ENCODE measurements at places on chromosomes 7 and 10. TPM values are rescaled to one million over a fixed set of nuclear protein-coding genes. Genes with fewer than 3 reads are reported as not detected.

Gene AOAH
- 0.92 TPM for total RNA-seq

Gene OR2A12
- not detected for total RNA-seq

Gene ELN
- not detected for total RNA-seq

Gene CDHR1
- total RNA-seq: 0.93 TPM

Gene AGMO
- total RNA-seq: 1.0 TPM

Gene PRPS1L1
- total RNA-seq: not detected

Gene NRP1
- 20.4 TPM for total RNA-seq

Gene CFAP58
- 0.34 TPM for total RNA-seq

Gene CALCR
- total RNA-seq: 0.10 TPM

Gene OIT3
- total RNA-seq: not detected

- peaks cover 15% of the 10 kb centered on the region for H3K27me3 ChIP-seq
- H3K36me3 ChIP-seq: no peaks in the 10 kb centered on the region
- peaks cover 10% of the 10 kb centered on the region for H3K4me1 ChIP-seq
- H3K4me3 ChIP-seq: no peak overlapping the region
These were observed 198.1 kb upstream of the GHITM start for GRCh38 chr10:83941189-83941588.

- peak overlapping the region; percentile 95 for H3K27ac ChIP-seq
- peaks cover under 1% of the 10 kb centered on the region for H3K27me3 ChIP-seq
- H3K4me3 ChIP-seq: peak overlapping the region; percentile 97
- no peak for DNase-seq
- H3K4me1 ChIP-seq: peaks cover 16% of the 10 kb centered on the region
- H3K36me3 ChIP-seq: peaks cover 9% of the 10 kb centered on the region
These were observed 1.8 kb downstream of the STARD3NL start for GRCh38 chr7:38179776-38180226.

GRCh38 chr10:12388671-12389070 is 39.3 kb downstream of the CAMK1D start:
- H3K4me3 ChIP-seq: no peak overlapping the region
- H3K27ac ChIP-seq: no peak overlapping the region
- no peak for DNase-seq
- no peaks in the 10 kb centered on the region for H3K27me3 ChIP-seq
- peaks cover 4% of the 10 kb centered on the region for H3K36me3 ChIP-seq

DNA sequence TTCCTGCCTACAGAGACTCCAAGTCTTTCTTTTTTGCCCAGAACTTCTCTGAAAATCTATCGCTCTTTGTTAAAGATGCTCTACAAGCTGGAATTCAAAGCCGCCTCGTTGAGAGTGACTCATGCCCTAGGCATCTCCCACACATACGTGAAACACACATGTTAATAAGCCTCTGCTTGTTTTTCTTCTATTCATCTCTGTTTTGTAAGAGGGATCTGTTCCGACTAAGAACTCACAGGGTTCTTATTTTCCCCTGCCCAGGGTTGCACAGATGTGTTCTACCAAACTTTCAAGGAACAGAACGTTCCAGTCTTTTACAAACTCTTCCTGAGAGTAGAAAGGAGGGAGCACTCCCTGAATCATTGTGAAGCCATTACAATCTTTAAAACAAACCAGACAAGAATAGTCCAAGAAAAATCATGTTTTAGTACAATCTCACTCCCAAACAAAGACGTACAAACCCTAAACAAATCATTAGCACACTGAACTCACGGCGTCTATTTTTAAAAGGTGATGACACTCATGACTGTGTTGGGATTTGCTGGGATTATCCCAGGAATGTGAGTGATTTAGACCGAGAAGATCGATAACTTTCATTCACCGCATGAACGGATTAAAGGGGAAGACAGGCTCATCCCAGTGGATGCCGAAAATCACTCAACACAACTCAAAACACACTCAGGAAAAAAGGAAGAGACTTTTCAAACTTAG is 55.3 kb upstream of the INPP5A start:
- H3K27ac ChIP-seq: peak overlapping the region; percentile 25
- no peak for DNase-seq
- peaks cover 14% of the 10 kb centered on the region for H3K4me1 ChIP-seq
- H3K27me3 ChIP-seq: peaks cover 20% of the 10 kb centered on the region
- H3K36me3 ChIP-seq: no peaks in the 10 kb centered on the region

DNA sequence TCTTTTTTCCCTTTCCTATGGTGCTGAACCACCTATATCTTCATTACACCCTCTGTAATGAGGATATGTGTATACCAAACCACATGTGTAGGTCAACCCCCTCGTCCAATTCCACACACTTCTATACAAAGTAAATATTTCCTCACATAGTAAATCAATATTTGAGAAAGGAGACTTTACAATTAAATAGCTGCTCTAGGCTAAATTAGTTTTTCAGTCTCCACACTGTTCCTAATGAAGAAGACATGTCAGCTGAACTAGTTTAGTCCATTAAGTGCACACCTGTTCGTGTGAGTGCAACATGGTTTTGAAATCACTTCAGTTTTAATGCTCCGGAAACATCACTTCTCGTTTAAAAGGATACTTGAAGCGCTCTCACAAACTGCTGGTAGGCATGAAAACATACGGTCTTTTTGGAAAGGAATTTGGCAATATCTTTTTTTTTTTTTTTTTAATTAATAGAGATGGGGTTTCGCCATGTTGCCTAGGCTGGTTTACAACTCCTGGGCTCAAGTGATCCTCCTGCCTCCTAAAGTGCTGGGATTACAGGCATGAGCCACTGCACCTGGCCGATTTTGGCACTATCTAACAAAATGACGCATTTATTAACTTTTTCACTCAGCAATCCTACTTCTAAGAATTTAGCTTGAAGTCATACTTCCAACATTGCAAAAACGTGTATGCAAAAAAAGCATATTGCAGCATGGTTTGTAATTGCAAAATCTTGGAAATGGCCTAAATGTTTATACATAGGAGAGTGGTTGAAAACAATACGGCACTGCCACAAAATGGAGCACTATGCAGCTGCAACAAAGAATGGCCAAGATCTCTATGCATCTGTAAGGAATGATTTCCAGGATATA is 2.1 kb upstream of the XRCC2 start:
- peaks cover 3% of the 10 kb centered on the region for H3K36me3 ChIP-seq
- H3K27me3 ChIP-seq: no peaks in the 10 kb centered on the region
- peak overlapping the region; percentile 80 for H3K27ac ChIP-seq
- peak overlapping the region; percentile 81 for H3K4me3 ChIP-seq
- H3K4me1 ChIP-seq: peaks cover 10% of the 10 kb centered on the region

DNA sequence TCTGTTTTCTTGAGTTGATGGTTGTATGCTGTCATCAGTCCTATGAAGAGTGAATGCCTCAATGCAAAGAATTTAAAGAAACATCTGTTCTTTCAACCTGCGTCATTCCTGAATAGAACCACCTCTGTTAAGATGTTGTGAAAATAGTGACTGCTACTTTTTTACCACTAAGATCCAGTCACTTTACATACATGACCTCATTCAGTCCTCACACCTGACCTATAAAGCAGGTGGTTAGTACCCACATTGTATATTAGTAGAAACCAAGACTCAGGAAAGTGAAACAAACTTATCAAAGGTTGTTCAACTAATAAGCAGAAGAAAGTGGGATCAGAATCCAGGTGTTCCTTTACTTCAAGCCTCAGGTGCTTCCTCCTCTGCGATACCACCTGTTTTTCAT is 64.8 kb downstream of the ITGB8 start:
- no peak for DNase-seq
- H3K27ac ChIP-seq: no peak overlapping the region
- H3K36me3 ChIP-seq: peaks cover 24% of the 10 kb centered on the region
- H3K27me3 ChIP-seq: no peaks in the 10 kb centered on the region

- no peak for DNase-seq
- no peak overlapping the region for H3K27ac ChIP-seq
- no peaks in the 10 kb centered on the region for H3K27me3 ChIP-seq
- H3K4me1 ChIP-seq: peaks cover 10% of the 10 kb centered on the region
- H3K4me3 ChIP-seq: no peak overlapping the region
These were observed 49.4 kb downstream of the NOD1 start for GRCh38 chr7:30429156-30429530.

GRCh38 chr10:129909531-129910256 is 54.4 kb downstream of the EBF3 start:
- H3K27me3 ChIP-seq: peaks cover 43% of the 10 kb centered on the region
- no peak for DNase-seq
- peaks cover 23% of the 10 kb centered on the region for H3K4me1 ChIP-seq
- no peaks in the 10 kb centered on the region for H3K36me3 ChIP-seq
- no peak overlapping the region for H3K4me3 ChIP-seq

DNA sequence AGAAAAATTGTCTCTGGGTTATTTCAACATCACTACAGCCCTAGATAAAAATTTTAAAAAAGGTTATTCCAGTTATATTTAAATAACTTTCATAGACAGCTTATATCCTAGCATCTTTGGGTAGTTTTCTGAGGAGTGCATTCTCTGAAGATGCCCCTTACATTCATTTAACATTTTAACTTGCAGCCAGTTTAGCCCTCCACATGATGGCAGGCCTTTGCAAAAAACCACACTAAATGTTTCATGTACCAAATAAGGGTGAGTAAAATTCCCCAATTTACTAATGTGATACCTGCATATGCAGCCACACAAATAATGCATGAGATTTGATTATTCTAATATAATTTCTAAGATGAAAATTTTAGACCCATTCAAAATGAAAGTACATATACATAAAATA is 108.4 kb upstream of the ZWINT start:
- H3K4me1 ChIP-seq: no peaks in the 10 kb centered on the region
- H3K27me3 ChIP-seq: peaks cover 5% of the 10 kb centered on the region
- DNase-seq: no peak
- no peak overlapping the region for H3K27ac ChIP-seq
- H3K4me3 ChIP-seq: no peak overlapping the region

DNA sequence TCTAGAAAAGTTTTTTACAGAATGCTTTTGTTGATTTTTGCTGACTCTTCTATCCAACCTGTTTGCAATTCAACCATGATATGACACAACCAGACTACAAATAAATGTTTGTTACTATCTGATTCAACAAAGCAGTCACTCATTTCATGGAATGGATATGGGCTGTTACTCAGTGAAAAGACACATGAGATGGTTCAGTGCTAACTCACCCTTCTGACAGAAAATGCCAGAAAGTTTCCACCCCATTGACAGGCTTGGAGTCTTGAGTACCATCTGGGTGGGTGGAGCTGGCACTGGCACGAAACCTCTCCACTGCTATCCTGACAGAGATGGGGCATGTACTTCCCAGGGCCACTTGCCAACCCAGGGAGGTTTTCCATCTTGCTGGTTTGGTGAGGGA is 39.5 kb downstream of the RBM28 start:
- H3K4me1 ChIP-seq: peaks cover 1% of the 10 kb centered on the region
- no peak for DNase-seq
- H3K27ac ChIP-seq: no peak overlapping the region
- no peak overlapping the region for H3K4me3 ChIP-seq
- H3K27me3 ChIP-seq: no peaks in the 10 kb centered on the region

- DNase-seq: no peak
- no peaks in the 10 kb centered on the region for H3K27me3 ChIP-seq
- no peak overlapping the region for H3K27ac ChIP-seq
- H3K36me3 ChIP-seq: peaks cover 1% of the 10 kb centered on the region
- H3K4me1 ChIP-seq: peaks cover 11% of the 10 kb centered on the region
These were observed 144.5 kb downstream of the ADCY1 start for GRCh38 chr7:45718464-45719330.

GRCh38 chr7:98200364-98200763 is 10.9 kb upstream of the BHLHA15 start:
- peaks cover 19% of the 10 kb centered on the region for H3K36me3 ChIP-seq
- no peak for DNase-seq
- H3K4me1 ChIP-seq: no peaks in the 10 kb centered on the region
- H3K27ac ChIP-seq: no peak overlapping the region
- H3K27me3 ChIP-seq: no peaks in the 10 kb centered on the region

Measured in type B pancreatic cell (in vitro differentiated cells).